Stimulated activated CD4-positive, alpha-beta T cell treated with anti-CD3 and anti-CD28 coated beads, Interleukin-1b, Interleukin-23, amount 100 ng/mL, for 24 hours (primary cell): ENCODE measurements at places on chromosomes 5 and 9.
A peak's percentile ranks its signal among the peaks of the same experiment; 100 is the strongest.

DNA sequence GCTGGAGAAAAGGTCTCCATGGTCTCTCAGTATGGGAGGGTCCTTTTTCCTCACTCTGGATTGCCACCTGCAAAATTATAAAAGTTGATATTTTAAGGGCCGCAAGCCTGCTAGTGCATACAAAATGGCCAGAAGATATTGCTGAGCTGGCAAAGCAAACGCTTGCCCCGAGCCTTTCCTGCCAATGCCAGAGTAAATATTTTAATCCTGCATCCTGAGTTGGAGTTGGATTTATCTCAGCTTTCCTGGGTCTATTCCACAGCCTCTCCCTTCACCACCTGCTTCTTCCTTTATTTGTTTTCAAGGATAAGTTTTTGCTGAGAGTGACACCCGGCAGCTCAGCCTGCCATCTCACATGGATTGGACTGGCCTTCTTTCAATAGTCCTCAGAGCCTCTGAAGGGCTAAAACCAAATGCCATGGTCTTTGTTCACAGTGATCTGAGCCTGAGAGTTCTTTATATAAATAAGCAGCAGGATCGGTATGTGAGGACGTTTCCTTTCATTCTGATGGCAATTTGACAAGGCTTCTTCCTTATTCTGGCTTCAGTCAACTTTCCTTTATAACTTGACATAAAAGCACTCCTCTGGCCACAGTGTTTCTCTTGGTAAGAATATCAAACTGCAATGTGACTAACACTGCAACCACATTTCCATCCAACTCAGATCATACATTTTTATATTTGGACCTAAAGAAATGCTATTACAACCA, 170.1 kb downstream of the ADAMTS12 start:
- DNase-seq: no peak

- DNase-seq: no peak
Observed at GRCh38 chr9:121380846-121381245, 10.8 kb upstream of the STOM start.

- no peak for DNase-seq
Observed at GRCh38 chr5:143693651-143694252, 118.2 kb upstream of the HMHB1 start.

- no peak for DNase-seq
Observed at GRCh38 chr5:11251247-11251646, 490.2 kb upstream of the DAP start.

- DNase-seq: no peak
Observed at GRCh38 chr5:83173826-83174225, 96.5 kb downstream of the XRCC4 start.

- DNase-seq: no peak
Observed at GRCh38 chr5:150751096-150751891, 7.5 kb downstream of the DCTN4 start.

- DNase-seq: no peak
Observed at GRCh38 chr9:14924230-14925219, 14.3 kb upstream of the FREM1 start.

DNA sequence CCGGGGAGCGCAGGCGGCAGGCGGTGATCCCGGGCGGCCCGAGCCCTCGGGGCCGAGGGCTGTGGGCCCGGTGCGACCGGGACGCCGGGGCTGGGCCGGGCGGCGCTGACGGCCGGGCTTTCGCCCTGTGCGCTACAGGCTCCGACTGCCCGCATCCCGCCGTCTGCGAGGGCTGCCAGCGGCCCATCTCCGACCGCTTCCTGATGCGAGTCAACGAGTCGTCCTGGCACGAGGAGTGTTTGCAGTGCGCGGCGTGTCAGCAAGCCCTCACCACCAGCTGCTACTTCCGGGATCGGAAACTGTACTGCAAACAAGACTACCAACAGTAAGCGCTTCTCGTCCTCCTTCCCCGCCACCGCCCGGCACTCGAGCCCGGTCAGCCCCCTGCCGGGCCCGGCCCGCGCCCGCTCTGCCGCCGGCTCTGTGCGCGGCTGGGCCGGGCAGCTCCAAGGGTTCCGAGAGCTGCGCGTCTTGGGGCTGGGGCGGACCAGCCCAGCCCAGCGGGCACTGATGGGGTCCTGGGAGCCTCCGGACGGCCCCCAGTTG, 1.6 kb downstream of the LMX1B start:
- DNase-seq: peak; percentile 20

GRCh38 chr5:34585601-34586104, 70.5 kb upstream of the RAI14 start:
- DNase-seq: no peak

- no peak for DNase-seq
Observed at GRCh38 chr5:160602744-160603143, 181.1 kb downstream of the PTTG1 start.

GRCh38 chr9:84750152-84750865, 80.8 kb downstream of the NTRK2 start:
- DNase-seq: no peak

DNA sequence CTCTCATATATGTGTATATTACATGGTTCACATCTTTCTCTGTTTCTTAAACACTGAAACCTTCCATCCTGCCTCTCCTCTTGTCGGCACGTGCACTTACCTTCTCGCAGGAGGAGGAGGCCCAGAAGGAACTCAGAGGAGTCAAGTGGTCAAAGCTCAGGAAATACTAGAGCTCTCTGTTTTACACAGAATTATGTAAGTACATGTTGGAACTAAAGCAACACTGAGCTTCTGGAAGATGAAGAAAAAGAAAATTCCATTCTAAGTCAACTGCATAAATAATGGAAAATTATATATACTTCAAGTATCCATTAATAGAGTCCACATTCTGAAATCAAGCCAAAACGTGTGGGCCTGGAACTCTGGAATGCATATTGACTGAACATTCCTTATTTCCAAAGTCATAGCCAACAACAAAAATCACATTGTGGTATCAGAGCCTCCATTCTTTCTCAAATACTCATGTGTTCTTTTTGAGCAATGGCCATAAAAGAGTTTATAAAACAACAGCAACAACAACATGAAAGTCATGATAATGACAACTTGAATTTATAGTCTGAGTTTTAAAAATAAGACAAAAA, 121.5 kb upstream of the RAI14 start:
- DNase-seq: no peak

- no peak for DNase-seq
Observed at GRCh38 chr5:107235167-107235566, 435.6 kb downstream of the EFNA5 start.

- no peak for DNase-seq
Observed at GRCh38 chr5:80736730-80737129, 81.9 kb upstream of the DHFR start.

- DNase-seq: no peak
Observed at GRCh38 chr9:16398691-16399090, 471.8 kb downstream of the BNC2 start.

- no peak for DNase-seq
Observed at GRCh38 chr9:135530146-135530545, 8.9 kb downstream of the LCN1 start.

- DNase-seq: no peak
Observed at GRCh38 chr5:137415231-137415681, 83.9 kb downstream of the SPOCK1 start.

- no peak for DNase-seq
Observed at GRCh38 chr5:149257889-149258705, 13.6 kb upstream of the AFAP1L1 start.

DNA sequence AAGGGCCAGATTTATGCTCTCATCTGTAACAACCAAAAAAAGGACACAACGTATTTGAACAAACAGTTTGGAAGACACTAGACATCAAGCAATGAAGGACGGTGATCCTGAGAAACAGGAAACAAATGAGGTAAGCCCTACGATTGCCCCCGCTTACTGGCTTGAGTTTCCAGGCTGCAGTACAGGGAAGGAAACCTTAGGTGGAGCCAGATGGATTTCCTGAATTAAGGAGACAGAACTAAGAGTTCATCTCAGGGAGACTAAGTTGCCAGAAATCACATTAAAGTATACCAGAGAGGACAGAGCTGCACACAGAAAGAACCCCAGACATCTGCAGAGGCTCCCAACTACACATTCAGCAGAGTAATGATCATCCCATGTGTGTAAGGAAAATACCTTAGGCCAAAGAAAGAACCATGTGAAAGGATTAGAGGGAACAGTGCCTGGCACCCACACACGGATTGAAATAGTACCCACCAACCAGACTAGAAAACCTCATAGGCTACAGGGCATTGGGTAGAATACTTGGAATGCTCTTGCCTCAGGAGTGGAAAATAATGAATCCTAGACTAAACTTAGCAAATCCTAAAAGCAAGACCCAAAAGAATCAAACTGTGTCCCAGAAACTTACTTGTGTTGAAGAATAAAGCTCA, 99.3 kb upstream of the NIPBL start:
- DNase-seq: no peak

DNA sequence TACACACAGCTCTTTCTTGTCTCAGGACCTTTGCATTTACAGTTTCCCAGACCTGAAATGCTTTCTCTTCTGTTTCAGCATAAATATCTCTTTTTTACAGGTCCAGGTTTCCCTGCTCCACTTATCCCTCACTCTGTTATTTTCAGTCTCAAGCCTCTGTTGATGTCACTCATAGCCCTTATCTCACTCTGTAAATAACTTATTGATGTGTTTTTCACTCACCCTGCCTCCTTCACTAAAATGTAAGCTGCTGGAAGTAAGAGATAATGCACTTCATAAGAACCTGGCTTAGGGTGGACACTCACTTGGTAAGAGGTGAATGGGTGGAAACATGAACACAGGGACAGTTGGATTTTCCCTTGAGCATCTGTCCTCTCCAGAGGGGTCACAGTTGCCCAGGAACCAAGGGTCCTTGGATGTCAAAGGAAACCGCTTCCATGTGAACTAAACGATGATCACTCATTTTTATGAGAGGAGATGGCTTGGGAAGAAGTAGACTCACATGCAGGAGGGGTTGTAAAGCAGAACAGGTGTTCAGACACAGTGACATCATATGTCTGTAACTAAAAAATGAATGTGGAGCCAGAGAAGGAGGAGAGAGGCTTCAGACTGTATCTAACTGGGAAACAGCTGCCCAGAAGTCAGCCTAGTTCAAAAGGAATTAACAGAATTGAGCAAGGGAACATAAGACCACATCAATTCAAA, 5.5 kb upstream of the HTR4 start:
- no peak for DNase-seq

- DNase-seq: no peak
Observed at GRCh38 chr5:132251220-132251725, 6.2 kb upstream of the PDLIM4 start.

DNA sequence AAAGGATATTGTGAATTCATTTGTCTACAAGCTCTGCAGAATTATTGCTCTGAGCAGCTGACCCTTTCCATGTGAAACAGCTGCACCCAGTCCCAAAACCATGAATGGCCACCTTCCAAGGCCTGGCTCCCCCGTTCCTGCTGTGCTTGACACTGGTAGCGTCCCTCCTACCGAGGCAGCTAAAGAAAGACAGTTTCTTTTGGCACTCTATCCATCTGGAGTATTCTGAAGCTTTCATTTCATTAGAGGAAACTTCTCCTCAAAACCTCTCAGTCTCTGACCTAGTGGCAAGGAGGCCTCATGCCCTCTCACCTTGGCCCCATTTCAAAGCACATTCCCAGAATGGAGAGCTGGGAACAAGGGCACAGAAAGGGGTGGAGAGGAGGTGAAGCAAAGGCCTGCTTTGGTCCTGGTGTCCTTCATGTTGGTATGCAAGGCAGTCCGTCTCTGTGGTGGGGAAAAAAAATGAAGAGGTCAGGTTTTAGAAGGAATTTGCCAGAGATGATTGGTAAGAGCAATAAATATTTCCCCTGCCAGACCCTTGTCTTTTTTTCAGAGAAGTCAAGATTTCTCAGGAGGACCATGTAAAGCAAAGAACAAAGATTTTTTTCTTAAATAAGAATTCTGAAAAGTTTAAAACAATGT, 232.0 kb downstream of the RFK start:
- no peak for DNase-seq

- no peak for DNase-seq
Observed at GRCh38 chr5:61631438-61631941, 299.4 kb downstream of the ZSWIM6 start.

DNA sequence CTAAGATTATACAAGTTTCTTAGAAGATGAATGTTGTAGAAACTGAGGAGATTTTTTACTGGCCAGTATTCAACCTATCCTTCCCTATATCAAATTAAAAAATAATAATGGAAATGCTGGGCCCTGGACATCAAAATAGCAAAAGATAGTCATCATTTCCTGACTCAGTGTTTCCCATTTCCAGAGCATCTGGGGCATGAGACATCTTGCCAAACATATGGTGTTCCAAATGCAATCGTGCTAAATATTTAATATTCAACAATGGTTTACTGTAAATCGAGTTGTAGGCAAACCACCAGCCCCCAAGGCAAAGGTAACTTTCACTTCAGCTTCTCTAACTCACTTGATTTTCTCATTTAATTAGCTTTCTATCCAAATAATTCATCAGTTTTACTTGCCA, 152.9 kb downstream of the FRMD3 start:
- no peak for DNase-seq

DNA sequence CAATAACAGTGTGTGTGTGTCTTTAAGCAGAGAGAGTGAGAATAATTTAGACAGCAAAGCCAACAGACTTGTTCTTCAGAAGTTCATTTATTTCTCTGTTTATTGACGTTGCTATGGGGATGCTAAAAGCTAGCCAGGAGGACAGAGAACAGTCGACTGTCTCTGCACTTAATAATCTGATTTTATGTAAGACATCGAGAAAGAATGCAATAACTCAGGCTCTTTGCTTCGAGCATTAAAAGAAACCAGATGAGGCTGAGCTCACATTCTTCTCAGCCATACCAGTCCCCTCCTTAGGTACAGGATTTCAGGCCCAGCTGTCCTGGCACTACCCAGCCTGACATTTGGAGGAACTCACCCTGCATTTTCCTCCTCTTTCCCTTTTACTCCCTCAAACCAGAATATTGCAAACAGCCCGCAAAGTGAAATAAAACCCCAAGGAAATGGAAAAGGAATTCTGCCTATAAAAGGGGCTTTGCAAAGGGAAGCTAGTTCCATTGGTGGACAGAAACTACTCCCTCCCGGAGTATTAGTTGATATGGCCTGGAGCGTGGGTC, 44.5 kb upstream of the DPYSL3 start:
- DNase-seq: no peak

- no peak for DNase-seq
Observed at GRCh38 chr5:131304414-131304813, 40.6 kb downstream of the CDC42SE2 start.

DNA sequence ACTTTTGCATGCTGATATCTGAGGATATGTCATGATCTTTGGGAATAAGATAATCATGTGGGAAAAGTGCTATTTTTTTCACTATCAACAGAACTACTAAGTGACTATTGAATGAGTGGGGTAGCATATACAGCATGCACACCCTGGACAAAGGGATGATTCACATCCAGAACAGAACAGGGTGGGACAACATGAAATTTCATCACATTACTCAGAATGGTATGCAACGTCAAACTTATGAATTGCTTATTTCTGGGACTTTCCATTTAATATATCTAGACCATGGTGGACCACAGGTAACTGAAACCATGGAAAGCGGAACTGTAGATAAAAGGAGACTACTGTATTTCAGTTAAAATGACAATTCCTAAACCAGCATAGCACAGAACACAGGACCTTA, 370.0 kb downstream of the HINT1 start:
- DNase-seq: no peak

GRCh38 chr9:108951578-108951977, 17.4 kb downstream of the ABITRAM start:
- DNase-seq: no peak
